Ecto neural progenitor cell (in vitro differentiated cells): ENCODE measurements at places on chromosomes 11 and 22.
A peak's percentile ranks its signal among the peaks of the same experiment; 100 is the strongest.

DNA sequence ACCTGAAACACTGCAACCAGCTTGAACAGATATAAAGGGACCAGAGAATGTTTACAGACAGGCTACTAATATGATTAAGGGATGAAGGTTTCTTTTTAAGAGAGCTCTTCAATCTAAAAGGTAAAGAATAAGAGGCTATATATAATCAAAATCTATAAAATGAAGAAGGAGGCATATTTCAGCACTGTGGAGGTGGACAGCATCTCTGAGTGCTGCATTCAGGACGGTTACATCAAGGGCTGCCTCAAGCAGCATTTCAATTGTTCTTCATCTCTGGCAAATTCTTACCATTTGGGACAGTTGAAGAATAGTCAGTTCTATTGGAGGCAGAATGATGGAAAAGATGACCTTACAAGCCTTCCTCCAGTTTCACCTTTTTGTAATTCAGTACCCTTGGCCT lies 139.6 kb upstream of the LMO1 start:
- no peak for DNase-seq

GRCh38 chr11:59953463-59954218 lies 10.2 kb upstream of the OOSP4A start:
- DNase-seq, result no peak

GRCh38 chr11:86152006-86152862 lies 83.3 kb upstream of the PICALM start:
- no peak for DNase-seq

DNA sequence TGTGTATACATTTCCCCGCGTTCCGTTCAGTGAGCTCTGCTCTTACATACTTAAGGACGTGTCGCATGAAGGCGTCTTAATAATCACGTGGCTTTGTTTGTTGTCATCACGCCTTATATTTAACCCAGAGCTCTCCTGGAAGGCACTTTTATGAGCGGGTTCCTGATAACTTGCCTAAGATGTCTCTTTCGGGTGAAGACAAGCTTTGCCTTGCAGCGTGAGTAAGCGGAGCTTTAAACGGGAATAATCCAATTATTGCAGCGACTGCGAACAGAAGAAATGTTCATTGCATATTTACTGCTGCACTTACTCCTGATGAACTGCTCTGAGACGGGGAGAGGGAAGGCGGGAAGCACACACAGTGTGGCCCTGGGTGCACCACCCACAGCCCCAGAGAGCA lies 1128.2 kb downstream of the BRD1 start:
- no peak for DNase-seq

DNA sequence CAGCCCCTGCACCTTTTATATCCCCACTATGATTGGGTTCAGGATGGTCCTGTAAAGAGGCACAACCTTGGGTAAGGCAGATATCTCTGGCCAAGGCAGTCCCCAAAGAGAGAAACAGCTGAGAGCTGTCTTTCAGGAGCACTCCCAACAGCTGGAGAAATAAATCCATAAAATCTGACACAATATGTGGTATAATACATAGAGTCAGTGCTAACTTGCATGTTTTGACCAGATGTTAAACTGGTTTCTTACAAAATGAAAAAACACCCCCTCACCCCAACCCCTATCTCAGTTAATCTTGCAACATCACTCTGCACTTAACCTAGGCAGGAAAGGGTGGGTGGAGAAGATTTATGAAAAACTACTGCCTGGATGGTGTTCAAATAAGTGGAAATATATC lies 44.0 kb upstream of the C11orf87 start:
- no peak for DNase-seq

GRCh38 chr11:79375818-79376550 lies 64.8 kb downstream of the TENM4 start:
- DNase-seq, result no peak

GRCh38 chr11:12507391-12507790 lies 130.0 kb downstream of the PARVA start:
- DNase-seq, result peak; percentile 22

DNA sequence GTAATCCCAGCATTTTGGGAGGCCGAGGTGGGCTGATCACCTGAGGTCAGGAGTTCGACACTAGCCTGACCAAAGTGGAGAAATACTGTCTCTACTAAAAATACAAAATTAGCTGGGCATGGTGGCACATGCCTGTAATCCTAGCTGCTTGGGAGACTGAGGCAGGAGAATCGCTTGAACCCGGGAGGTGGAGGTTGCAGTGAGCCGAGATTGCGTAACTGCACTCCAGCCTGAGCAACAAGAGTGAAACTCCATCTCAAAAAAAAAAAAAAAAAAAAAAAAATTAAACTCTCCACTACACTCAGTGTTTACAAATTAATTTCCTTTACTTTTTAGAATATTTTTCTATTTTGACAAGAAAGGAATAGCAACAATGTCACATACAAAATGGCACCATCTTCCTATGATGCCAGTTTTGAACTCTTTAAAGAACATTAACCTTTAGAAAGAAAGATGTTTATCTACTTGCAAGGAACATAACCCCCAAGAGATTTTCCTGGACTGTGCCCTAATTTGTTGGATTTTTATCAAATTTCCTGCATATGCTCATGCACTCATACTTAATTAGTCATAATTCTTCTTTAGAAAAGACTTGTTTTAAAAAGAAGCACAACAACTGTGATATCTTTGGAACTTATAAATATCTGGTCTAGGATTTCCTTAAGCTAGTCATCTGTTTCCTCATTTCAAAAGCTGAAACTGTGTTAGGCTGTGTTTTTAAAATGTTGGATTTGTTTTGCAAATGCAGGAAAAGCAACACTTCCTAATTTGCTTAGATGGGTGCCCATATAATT lies 22.6 kb upstream of the HIPK3 start:
- no peak for DNase-seq

DNA sequence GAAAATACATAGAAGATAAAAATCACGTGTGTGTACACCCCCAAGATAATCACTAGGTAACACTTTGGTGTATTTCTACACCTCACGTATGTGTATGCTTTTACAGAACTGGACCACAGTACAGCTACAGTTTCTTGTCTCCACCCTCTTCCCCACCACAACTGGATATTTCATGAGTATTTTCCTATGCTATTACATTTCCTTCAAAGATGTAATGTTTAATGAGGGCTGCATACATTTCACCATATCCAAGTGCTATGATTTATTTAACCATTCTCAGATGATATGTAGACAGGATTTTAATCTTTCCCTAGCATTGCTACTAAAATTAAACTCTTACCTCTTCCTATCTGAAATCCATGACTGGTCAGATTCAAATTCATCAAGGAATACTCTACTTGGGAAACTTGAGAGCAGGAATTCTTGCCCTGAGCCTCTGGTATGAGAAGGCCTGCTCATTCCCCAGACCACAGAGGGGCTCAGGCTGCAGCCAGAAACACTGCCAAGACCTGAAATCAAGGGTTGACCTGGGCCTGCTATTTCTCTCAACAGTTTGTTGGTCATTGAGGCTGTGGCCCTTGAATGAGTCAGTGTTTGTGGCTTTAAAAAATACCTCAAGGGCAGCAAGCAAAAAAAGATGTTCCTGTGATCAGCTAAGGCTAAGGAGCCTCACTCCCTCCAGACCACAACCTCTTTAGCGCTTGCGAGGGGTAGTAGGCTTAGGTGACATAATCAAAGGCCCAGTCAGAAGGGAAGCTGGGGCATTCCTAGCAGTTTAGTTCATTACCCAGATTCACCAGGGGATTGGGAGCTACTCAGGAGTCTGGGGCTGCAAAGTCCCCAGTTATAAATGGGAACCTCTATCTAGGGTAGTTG lies 55.5 kb downstream of the ABTB2 start:
- DNase-seq, result no peak

DNA sequence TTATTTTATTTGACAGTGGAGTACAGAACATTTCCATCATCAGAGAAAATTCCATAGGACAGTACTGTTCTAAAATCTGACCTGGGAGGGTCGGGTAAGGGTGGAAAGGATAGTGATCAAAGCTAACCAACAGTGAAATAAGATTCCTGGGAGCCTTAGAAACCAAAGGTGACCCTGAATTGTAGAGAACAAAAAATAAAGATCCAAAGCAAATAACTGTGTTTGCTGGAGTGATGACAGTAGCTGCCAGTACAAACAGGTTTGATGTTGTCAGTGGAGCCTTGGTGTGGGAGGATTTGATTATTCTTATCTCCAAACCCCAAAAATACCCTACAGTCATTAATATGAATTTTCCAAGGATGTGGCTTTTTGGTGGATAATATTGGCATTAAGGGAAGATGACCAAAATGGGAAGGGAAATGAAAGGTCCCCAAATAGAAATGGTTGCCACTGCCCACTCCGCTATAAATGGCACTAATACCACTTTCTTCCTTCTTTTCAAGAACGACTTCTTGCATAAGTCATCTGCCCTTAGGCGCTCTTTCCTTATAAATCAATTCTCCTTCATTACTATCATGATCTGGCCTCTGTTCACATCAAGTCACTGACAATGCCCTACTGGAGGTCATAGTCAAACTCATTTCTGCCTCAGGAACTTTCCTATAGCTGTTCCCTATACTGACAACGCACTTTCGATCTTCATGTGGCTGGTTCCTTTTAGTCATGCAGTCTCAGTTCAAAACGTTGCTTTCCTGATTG lies 44.4 kb downstream of the EHF start:
- no peak for DNase-seq

DNA sequence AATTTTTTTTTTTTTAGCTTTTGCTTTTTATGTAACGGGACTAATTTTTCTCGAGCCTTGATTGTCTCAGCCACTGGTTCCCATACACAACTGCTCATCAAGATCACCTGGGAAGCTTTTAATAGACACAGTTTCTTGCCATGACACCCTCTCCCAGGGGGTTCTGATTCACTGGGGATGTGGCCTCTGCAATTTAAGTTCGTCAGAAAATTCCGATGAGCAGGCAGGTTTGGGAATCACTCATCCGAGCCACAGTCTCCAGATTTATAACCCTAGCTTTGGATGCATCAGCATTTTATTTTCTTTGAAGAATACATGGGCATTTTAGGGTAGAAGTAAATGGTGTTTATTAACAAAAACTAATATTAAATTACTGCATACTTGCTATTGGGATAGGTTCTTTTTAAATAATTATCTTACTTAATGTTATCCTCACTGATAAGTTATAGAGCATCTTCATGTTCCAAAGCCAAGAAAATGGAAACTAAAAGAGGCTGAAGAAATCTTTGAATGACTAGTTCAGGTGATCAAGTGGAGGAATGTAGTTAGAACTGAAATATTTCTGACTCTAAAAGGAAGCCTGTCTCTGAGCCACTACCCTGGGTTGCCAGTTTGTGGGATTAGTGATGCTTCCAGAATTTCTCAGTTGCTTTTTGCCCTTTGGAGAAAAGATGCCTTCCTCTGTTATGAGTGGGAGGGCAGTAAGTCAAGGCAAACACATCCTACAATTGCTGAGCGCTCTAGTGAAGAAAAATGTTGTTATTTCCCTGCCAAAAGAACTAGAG lies 319.0 kb downstream of the DDX10 start:
- DNase-seq, result no peak
